ENCODE measurements at places on chromosomes 1 and 21.

GRCh38 chr1:63173161-63173560 lies 149.2 kb upstream of the FOXD3 start:
- DNase-seq: no peak

DNA sequence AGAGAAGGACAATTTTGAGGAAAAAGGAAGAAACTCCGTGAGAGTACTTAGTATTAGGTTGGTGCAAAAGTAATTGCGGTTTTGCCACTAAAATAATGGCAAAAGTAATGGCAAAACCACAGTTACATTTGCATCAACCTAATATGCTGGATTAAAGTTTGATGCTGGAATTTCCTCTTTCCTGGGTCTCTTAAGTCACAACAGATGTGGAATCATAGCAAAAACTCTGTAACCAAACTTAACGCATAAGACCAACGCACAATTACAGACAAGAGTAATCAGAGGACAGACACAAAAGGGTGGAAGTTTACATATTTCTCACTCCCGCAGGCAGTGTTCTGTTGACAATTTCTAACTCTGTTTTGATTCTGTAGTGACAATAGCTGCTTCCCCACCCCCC lies 182.4 kb downstream of the BACH1 start:
- peak; percentile 54 for DNase-seq

- no peak for DNase-seq
These were observed 836 bp upstream of the GBP4 start for GRCh38 chr1:89199525-89200031.

GRCh38 chr1:8560611-8561544 lies 243.0 kb downstream of the SLC45A1 start:
- no peak for DNase-seq

GRCh38 chr21:16554503-16554902 lies 824.7 kb downstream of the USP25 start:
- no peak for DNase-seq

GRCh38 chr1:31382379-31382989 lies 9.6 kb upstream of the FABP3 start:
- no peak for DNase-seq

DNA sequence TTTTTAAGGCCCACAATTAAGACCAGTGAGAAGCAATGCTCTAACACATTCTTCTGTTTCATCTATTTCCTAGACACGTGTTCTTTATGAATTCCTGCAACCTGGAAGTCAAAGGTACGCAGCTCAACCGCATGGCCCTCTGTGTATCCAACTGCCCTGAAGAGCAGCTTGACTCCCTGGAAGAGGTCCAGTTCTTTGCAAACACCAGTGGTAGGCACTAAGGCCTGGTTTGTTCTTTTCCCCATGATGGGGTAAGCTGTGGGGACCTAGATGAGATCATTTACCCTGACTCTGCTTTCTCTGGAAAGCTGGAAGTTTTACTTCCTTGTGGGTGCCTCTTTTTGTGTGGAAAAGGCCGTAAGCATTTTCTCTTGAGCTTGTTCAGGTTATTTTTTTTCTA lies 7.3 kb downstream of the SLC44A3 start:
- DNase-seq: no peak

GRCh38 chr1:204563307-204563706 lies 47.1 kb downstream of the MDM4 start:
- DNase-seq: no peak

- no peak for DNase-seq
These were observed 17.3 kb downstream of the ENAH start for GRCh38 chr1:225635649-225636048.

- peak; percentile 64 for DNase-seq
These were observed 28.5 kb upstream of the ECE1 start for GRCh38 chr1:21318714-21319159.

DNA sequence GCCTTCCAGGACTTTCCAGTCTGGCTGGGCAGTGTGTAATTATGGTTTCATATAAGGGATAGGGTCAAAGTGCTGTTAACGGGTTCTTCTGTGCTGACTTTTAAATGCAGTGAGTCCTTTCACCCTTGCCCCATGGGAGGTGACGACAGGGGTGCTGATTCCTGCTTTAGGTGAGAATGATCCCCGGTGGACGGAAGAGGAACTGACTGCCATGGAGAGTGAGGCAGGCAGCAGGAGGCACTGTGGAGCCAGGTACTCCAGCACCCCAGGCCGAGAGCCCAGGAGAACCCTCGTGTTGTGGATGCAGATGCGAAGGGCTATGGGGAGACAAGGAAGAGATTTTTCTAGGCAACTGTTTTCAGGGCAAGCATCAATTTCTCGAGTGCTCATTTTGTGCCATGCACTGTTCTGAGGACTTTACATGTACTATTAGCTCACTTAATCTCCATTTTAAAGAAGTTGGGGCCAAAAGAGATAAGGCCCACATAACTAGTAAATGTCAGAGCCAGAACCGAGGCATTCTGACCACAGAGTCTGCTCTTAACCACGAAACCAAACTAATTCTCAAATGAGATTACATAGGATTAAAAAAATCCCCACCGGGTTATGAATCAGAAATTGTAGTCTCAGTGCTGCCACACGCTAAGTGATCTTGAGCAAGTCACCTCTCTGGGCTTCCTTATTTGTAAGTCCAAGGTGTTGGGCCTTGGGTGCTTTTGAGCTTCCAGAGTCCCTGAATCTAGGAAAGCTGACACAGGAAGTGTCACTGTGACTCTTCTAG lies 28.2 kb downstream of the STPG1 start:
- DNase-seq: no peak

GRCh38 chr1:203464226-203464625 lies 11.4 kb upstream of the PRELP start:
- no peak for DNase-seq

GRCh38 chr1:208393826-208394225 lies 149.6 kb upstream of the PLXNA2 start:
- DNase-seq: no peak

GRCh38 chr1:192003295-192004077 lies 154.8 kb upstream of the RGS18 start:
- DNase-seq: no peak

GRCh38 chr1:202656951-202657646 lies 53.2 kb downstream of the SYT2 start:
- peak; percentile 10 for DNase-seq

GRCh38 chr1:52423771-52424170 lies 19.4 kb downstream of the PRPF38A start:
- DNase-seq: no peak

- DNase-seq: no peak
These were observed 4.3 kb downstream of the PEA15 start for GRCh38 chr1:160209321-160210046.

DNA sequence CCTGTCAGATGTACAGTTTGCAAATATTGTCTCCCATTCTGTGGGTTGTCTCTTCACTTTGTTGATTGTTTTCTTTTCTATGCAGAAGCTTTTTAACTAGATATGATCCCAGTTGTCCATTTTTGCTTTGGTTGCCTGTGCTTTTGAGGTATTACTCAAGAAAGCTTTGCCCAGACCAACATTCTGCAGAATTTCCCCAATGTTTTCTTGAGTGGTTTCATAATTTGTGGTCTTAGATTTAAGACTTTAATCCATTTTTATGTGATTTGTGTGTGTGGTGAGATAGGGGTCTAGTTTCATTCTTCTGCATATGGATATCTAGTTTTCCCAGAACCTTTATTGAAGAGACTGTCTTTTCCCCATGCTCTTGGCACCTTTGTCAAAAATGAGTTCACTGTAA lies 116.9 kb downstream of the DUSP10 start:
- DNase-seq: no peak

GRCh38 chr21:34844924-34845238 lies 176.1 kb downstream of the CLIC6 start:
- no peak for DNase-seq

- DNase-seq: no peak
These were observed 14.0 kb upstream of the PTAFR start for GRCh38 chr1:28190337-28190979.

GRCh38 chr1:3819771-3820200 lies 23.5 kb upstream of the LRRC47 start:
- no peak for DNase-seq

DNA sequence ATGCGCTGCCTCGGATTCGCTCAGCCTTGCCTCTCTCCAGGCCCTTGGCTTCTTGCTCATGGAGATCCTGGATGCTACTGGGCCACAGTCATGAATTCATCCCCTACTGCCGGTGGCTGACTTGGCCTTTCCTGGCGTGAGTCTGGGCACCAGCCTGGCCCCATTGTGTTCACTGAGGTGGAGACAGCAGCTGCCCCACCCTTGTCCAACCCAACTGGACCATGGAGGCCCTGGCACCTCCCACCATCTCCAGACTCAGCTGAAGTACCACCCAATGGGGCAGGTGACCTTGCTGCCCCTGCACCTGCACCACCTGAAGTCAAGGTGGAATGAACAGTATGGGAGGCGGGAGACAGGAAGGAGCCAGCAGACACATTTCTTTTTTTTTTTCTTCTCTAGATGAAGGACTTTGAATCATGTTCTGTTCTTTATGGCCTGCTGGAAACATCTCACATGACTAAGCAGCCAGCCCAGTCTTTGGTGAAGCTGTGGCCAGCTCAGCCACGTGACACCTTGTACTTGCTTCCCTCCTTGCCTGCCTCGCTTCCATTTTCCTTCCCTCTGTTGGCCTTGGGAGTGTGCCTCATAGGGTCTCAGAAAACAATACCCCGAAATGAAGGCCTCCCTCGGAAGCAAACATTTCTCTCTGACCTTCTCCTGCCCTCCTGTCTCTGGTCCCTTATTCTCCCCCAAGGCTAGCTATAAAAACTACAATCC lies 3.8 kb upstream of the SLC30A2 start:
- DNase-seq: no peak

GRCh38 chr1:119209596-119210295 lies 69.3 kb upstream of the WARS2 start:
- DNase-seq: no peak

DNA sequence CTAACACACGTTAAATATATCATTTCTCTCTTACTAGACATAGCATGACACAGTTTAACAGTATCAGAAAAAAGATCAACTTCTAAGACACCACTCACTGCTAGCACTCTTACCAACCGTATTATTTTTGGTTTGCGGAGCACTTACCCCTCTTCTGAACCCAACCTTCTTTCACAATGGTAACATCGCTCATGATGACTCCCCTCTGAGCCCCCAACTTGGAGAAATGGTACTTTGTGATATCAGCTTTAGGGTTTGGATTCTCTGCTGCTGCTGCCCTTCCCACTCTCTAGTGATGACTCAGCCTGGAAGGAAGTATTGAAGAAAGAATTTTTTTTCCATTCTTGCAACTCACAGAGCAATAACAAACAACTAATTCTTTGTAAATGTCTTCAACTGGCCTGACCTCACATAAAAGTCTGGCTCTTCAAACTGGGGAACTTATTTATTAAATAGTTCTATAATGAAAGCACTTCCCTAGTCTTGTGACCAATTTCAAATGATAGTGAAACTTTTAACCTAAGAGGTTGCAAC lies 7.0 kb downstream of the AKT3 start:
- peak; percentile 49 for DNase-seq

DNA sequence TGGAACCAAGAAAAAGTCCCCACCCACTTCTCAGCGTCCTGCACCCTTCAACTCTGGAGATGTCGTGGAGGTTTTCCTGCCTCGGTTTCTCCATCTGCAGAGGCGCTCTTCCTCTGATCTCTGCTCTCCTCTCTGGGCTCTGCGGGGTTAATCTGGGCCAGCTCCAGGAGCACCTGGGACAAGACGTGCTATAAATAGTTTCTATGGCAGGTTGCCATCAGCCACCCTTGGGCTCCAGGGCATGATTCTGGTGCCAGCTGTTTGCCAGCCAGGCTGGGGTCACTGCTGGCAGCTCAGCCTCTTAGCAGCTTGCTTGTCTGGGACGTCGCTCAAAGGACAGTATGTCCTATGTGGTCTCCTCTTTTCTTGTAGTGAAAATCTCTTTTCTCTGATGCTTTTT lies 137.1 kb downstream of the ACTL8 start:
- no peak for DNase-seq

DNA sequence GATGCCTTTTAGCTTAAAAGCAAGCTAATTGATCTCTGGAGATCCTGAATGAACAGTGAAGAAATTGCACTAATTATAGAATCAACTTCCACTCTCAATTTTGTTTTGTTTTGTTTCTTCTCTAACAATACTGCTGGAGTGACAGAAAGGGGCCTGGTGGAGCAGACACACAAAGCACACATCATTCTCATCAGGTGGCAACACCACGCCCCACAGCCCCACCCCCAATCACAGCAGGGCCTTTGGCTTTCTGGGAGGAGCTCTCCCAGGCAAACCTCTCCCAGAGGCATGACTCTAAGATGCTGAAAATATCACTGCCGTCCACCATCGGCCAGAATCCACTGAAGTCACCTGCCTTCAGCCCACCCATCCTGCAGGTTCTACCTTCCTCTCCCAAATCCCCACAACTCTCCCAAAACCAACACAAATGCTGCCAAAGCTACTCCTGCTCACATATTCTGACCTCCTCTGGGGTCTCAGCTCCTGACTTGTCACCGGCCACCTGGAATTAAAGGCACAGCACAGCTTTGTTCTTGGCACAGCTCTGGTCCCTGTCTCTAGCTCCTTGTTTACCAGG lies 120.7 kb downstream of the GRIK3 start:
- DNase-seq: no peak

DNA sequence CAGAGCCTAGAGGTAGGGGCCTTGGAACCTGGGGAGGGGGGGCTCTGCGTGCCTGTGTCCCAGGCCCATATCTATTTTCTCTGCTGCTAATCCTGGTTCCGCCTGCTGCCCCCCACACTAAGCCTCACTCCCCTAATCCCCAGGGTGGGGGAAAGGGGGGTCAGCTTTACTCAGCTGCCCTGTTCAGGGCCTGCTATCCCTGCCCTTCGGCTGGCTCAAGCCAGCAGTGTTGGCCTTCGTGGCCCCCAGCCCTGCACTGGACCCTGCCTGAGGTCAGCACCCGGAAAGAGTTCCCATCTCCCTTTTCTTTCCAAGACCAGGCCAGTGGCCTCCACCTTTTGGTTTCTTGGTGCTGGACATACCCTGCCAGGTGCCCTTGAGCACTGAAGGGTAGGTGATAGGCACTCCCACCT lies 8.4 kb downstream of the ZBTB7B start:
- no peak for DNase-seq

DNA sequence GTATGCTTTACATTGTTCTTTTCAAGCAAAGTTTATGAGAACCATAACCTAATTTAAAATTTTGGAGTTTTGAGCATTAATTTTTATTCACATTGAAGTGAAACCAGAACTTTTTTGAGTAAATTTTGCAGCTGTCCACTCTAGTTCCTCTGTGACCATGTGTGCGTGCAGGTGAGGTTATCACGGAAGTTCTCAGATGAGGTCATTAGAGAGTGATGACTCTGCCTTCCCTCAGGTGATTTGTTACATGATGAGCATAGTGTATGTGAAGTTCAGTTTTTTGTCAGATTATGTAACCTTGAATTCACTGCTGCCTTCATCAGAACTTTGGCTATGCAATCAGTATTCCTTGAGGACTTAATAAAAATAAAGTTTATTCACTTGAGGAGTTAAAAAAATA lies 828.2 kb downstream of the ADGRL2 start:
- no peak for DNase-seq

GRCh38 chr1:233315718-233316301 lies 11.7 kb upstream of the MAP3K21 start:
- no peak for DNase-seq
